Peyer's patch (tissue), 4 donors: ENCODE measurements at places on chromosomes 16 and 17. TPM values are rescaled to one million over a fixed set of nuclear protein-coding genes. Genes with fewer than 3 reads are reported as not detected.

The ARSG gene
- total RNA-seq, result 2.1 TPM

The MT2A gene
- 41.7 TPM for total RNA-seq

The COL1A1 gene
- 287 TPM for total RNA-seq

The VAT1L gene
- total RNA-seq, result 0.53 TPM

The ITGA2B gene
- not detected for total RNA-seq

- H3K27me3 ChIP-seq, result no peaks in the 10 kb centered on the region
- H3K36me3 ChIP-seq, result no peaks in the 10 kb centered on the region
- no peak overlapping the region for H3K4me3 ChIP-seq
- H3K4me1 ChIP-seq, result peaks cover 11% of the 10 kb centered on the region
- peak; percentile 94 for DNase-seq
These were observed 42.4 kb upstream of the MRPS23 start for GRCh38 chr17:57892146-57892819.

GRCh38 chr17:58247511-58248363, 9.4 kb downstream of the LPO start:
- DNase-seq, result no peak
- no peak overlapping the region for H3K4me3 ChIP-seq
- peaks cover 6% of the 10 kb centered on the region for H3K4me1 ChIP-seq
- H3K27ac ChIP-seq, result no peak overlapping the region

DNA sequence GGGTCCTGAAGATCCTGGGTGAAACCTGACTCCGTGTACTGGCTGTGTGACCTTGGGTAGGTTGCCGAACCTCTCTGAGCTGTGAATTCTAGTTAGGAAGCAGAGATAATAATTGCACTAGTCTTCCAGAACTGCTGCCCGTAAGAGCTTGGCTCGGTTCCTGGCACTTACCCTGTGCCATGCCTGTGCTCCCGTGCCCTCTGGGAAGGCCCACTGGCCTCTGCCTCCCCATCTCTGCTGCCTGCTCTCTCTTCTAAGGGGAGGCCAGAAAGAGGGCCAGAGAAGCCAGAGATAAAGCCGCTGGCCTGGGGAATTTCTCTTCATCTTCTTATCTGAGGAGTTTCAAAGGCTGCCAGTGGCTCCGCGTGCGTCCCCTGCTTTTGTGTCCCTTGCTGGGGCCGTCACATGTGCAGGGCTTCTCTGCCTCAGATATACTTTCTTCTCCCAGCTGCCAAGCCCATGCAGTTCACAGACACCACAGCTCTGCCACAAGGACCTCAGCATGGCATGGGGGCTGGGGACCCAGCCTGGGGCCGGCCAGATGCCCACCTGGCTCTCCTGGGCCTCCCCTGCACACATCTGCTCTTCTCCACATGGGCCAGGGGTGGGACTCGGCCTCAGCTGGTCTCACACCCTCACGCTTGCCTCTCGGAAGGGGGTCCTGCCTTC, 145.2 kb downstream of the SDK2 start:
- no peak overlapping the region for H3K4me3 ChIP-seq
- no peak for DNase-seq
- H3K36me3 ChIP-seq, result no peaks in the 10 kb centered on the region

GRCh38 chr16:15403392-15403995, 7.9 kb downstream of the MPV17L start:
- H3K27me3 ChIP-seq, result no peaks in the 10 kb centered on the region
- no peaks in the 10 kb centered on the region for H3K4me1 ChIP-seq
- no peak overlapping the region for H3K4me3 ChIP-seq
- no peak for DNase-seq
- no peak overlapping the region for H3K27ac ChIP-seq
- no peaks in the 10 kb centered on the region for H3K36me3 ChIP-seq

DNA sequence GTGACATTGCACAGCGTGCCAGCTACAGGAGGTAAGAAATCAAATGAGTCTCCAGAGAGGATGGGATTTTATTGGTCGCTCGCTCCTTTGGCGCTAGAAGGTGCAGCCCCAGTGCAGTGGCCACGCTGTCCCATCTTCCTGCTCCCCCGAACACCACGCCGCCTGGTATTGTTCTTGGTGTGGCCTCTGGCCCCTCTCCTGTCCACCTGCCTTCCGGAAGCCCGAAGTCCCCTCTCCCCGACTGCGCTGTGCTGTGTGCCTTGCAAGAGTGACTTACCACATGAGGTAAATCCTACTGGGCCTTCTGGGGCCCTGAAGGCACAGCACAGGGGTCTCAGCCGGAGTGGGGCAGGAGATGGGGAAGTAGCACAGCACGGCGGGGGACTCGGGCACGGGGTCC, 58.2 kb downstream of the MARCHF10 start:
- H3K36me3 ChIP-seq, result no peaks in the 10 kb centered on the region
- H3K4me3 ChIP-seq, result no peak overlapping the region
- no peaks in the 10 kb centered on the region for H3K4me1 ChIP-seq
- no peaks in the 10 kb centered on the region for H3K27me3 ChIP-seq
- no peak for DNase-seq
- H3K27ac ChIP-seq, result no peak overlapping the region

DNA sequence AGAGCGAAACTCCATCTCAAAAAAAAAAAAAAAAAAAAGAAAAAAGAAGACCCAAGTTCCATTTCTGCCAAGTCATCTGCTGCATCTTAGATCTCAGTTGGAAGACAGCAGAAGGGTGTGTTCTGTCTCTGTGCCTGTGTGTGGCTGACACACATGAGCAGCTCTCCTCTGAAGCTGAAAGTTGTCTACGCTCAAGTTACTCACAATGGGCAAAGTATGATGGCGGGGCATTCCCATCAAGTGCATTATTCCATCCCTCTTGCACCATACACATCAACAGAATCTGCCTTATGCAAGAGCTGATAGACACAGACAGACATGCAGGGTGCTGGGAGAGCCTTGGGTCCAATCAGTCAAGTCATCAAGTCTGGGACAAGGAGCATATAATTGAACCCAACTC, 402.2 kb downstream of the XYLT1 start:
- no peak overlapping the region for H3K4me3 ChIP-seq
- DNase-seq, result no peak
- H3K4me1 ChIP-seq, result no peaks in the 10 kb centered on the region
- H3K36me3 ChIP-seq, result no peaks in the 10 kb centered on the region

- DNase-seq, result peak; percentile 68
- no peak overlapping the region for H3K4me3 ChIP-seq
- no peak overlapping the region for H3K27ac ChIP-seq
- H3K27me3 ChIP-seq, result no peaks in the 10 kb centered on the region
- H3K36me3 ChIP-seq, result no peaks in the 10 kb centered on the region
- no peaks in the 10 kb centered on the region for H3K4me1 ChIP-seq
These were observed 5.3 kb downstream of the NEURL4 start for GRCh38 chr17:7323731-7324437.

DNA sequence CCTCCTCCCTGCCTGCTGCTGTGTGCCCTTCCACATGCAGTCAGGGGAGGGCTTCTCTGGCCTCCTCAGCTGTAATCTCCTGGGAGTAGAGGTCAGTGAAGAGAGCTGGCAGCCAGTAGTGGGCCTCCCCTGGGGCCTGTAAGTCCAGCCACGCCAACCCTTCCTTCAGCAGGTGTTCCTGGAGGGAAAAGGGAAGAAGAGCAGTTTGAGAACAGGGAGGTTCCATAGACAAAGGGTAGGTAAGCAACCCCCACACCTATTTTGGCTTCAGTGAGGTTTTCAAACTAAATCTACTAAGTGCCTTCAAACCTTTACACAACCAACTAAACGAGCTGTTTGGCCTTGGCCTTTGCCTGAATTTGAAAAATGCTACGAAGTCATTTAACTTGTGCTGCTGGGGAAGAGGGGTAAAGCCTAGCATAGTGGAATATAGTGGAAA, 14.2 kb downstream of the SNF8 start:
- no peaks in the 10 kb centered on the region for H3K4me1 ChIP-seq
- peaks cover 96% of the 10 kb centered on the region for H3K36me3 ChIP-seq
- H3K27ac ChIP-seq, result no peak overlapping the region
- no peak overlapping the region for H3K4me3 ChIP-seq
- no peak for DNase-seq

DNA sequence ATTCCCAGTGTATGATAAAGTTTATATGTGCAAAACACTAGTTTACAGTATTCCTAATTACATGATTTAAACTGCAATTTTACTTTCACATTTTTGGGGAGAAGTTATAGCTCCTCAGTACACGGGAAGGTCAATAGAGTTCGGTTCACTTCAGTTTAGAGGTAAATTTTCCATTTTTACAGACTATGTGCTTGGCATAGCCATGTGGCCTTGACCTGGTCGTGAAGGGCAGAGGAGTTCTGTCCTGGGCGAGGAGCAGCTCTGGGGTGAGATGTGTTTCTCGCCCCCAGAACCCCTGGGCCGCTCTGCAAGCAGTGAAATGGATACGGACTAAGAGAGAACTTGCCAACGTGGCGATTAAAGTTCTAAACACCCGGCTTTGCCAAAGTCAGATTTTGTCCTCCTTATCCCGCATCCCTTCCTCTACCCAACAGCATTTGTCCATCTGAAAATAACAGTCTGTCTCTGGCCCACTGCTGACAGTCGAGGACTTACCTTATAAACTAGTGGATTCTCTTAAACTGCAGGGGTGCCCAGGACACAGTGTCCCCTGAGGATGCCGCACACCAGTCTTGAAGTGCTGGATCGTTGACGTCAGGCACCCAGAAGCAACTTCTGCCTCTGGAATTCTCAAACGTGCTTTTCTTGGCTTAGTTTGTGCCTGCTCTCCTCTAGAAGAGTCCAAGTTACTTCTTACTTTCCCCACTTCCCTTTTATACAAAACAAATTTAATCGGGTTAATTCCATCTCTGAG, 1.5 kb upstream of the SIAH1 start:
- peaks cover 20% of the 10 kb centered on the region for H3K4me1 ChIP-seq
- no peaks in the 10 kb centered on the region for H3K36me3 ChIP-seq
- no peak for DNase-seq
- no peak overlapping the region for H3K4me3 ChIP-seq
- H3K27ac ChIP-seq, result no peak overlapping the region
- H3K27me3 ChIP-seq, result no peaks in the 10 kb centered on the region

DNA sequence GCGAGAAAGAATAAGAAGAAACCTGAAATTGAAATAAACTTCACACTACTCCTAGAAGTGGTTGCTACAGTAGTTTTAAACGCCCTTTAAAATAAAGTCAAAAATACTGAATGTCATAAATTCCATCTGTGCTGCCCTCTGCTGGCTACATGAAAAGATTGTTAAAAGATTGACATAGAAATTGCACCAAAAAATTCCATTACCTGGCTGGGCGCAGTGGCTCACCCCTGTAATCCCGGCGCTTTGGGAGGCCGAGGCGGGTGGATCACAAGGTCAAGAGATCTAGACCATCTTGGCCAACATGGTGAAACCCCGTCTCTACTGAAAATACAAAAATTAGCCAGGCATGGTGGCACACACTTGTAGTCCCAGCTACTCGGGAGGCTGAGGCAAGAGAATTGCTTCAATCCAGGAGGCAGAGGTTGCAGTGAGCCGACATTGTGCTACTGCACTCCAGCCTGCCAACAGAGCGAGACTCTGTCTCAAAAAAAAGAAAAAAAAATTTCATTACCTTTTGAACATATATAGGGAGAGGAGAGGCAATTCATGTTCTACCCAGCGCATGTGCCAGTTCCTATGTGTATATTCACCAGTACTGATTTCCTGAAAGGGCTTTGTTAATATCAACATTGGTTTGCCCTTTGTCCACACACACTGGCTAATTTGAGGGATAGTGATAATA, 36.5 kb downstream of the CYTH1 start:
- peaks cover 42% of the 10 kb centered on the region for H3K4me1 ChIP-seq
- no peaks in the 10 kb centered on the region for H3K36me3 ChIP-seq
- H3K27ac ChIP-seq, result no peak overlapping the region
- DNase-seq, result no peak
- H3K27me3 ChIP-seq, result no peaks in the 10 kb centered on the region
- H3K4me3 ChIP-seq, result no peak overlapping the region

GRCh38 chr16:74448990-74449389, 27.7 kb upstream of the CLEC18B start:
- no peaks in the 10 kb centered on the region for H3K36me3 ChIP-seq
- no peaks in the 10 kb centered on the region for H3K4me1 ChIP-seq
- DNase-seq, result peak; percentile 17
- peak overlapping the region; percentile 66 for H3K27ac ChIP-seq
- peak overlapping the region; percentile 27 for H3K4me3 ChIP-seq
- H3K27me3 ChIP-seq, result no peaks in the 10 kb centered on the region

DNA sequence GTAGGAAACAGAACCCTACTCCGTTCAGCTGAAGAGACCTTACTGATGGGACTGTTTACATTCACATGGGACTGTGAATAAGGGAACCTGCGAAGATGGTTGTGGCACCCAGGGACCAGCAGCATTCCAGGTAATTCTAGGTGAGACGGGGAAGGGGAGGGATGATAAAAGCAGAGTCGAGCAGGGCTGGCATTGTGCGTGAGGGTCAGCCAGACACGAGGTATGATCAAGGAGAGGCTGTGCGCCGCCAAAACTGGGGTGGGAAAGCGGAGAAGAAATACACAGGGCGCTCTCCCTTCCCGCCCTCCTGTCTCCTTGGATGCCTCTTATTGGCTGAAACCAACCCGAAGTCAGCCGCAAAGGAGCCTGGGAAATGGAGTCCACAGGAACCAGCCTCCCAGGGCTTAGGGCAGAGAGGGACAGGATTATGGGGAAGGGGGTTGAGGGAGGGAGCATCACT, 38.4 kb upstream of the CSNK2A2 start:
- H3K27me3 ChIP-seq, result no peaks in the 10 kb centered on the region
- peak; percentile 89 for DNase-seq
- no peaks in the 10 kb centered on the region for H3K36me3 ChIP-seq
- no peak overlapping the region for H3K27ac ChIP-seq
- peaks cover 7% of the 10 kb centered on the region for H3K4me1 ChIP-seq

GRCh38 chr16:11349599-11350276, 4.5 kb downstream of the RMI2 start:
- peak; percentile 61 for DNase-seq
- H3K27me3 ChIP-seq, result no peaks in the 10 kb centered on the region
- H3K4me1 ChIP-seq, result peaks cover 2% of the 10 kb centered on the region
- no peak overlapping the region for H3K4me3 ChIP-seq

DNA sequence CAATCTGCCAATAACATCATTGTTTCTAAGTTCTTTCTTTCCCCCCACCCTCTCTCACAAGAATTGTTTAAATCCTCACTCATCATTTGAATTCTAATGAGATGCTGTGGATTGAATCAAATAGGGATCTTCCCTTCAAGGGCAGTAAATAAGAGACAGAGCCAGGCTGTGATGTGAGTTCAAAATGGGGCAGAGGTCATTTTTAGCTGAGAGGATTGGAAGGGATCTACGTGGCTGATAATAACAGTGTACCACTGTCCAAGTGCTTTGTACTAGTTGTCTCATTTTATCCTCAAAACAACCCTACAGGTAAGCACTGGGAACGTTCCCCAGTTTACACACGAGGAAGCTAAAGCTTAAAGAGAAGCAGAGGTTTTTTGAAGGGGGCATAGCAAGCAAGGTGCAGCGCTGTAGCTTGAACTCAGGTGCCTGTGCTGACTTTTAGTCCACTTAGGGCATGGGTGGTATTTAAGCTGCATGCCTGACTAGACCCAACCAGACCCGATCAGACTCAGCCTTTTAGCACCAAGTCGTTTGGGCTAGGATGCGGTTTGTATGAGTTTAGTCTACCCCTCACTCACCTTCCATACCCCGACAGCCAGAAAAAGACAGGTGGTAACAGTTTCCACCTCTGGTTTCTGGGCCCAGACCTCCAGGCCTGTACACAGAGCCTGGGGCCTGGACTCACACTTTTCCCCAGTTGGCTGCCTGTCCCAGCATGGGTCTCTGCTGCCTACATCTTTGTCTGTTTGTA, 39.2 kb upstream of the CCR7 start:
- H3K4me1 ChIP-seq, result no peaks in the 10 kb centered on the region
- no peaks in the 10 kb centered on the region for H3K27me3 ChIP-seq
- H3K4me3 ChIP-seq, result no peak overlapping the region
- no peak overlapping the region for H3K27ac ChIP-seq
- DNase-seq, result no peak

GRCh38 chr17:58084317-58084981, 1.2 kb downstream of the DYNLL2 start:
- H3K4me3 ChIP-seq, result peak overlapping the region; percentile 99
- no peaks in the 10 kb centered on the region for H3K27me3 ChIP-seq
- H3K27ac ChIP-seq, result peak overlapping the region; percentile 98
